Umbilical cord (tissue), 2 donors: ENCODE measurements at places on chromosomes 11 and 22. TPM values are rescaled to one million over a fixed set of nuclear protein-coding genes. Genes with fewer than 3 reads are reported as not detected.

Gene CNGA4
- not detected for total RNA-seq

Gene HSPB2
- total RNA-seq: not detected

Gene KLHL35
- 5.3 TPM for total RNA-seq

- no peak for DNase-seq
Measured at GRCh38 chr11:94447149-94447548, 45.9 kb upstream of the GPR83 start.

DNA sequence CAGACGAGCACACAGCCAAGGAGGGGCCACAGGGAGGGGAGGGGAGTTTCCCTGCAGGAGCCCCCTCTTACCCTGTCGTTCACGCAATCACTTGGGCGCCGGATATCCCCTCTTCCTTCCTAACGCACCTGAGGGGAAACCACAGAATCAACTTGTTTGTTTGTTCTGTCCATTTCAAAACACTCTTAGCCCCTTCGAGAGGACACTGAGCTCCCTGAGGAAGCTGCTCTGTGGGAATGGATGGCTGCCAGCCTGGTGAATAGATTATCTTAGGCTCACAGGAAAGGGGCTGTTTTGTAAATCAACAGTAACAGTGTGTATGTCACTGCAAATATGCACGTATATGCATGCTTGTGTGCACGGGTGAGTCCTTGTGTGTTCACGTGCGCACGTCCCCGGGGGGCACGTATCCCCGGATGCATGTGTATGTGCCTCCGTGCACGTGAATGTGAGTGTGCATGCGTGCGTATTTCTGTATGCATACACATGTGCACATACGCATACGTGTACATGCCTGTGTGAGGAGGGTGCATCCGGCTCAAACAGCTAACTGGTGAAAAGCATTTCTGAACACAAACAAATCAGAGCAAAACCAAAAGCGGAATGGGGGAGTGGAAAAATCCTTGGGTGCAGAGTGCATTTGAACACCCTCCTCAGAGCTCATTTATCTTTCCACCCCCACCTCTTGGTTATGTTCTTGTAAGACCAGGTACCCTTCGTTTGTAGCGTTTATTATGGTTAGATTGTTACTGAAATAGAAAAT lies 7.2 kb downstream of the ARSA start:
- peak; percentile 90 for DNase-seq

DNA sequence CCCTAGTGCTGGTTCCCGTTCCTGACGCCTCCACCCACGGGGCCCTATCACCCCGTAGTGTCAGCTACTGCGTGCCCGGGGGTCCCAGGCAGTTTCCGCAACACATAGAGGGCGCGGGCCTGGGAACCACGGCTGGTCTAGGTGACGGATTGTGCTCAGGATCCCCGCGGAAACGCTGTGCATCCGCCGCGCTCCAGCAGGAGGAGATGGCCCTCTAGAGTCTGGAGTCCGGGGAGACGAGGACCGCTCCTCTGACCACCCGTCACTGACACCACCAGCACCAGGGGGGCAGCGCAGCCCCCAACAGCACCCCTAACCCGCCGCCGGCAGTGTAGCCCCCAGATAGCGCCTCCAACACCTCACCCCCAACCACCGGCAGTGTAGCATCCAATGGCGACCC lies 4.4 kb upstream of the RFPL3 start:
- DNase-seq: no peak

DNA sequence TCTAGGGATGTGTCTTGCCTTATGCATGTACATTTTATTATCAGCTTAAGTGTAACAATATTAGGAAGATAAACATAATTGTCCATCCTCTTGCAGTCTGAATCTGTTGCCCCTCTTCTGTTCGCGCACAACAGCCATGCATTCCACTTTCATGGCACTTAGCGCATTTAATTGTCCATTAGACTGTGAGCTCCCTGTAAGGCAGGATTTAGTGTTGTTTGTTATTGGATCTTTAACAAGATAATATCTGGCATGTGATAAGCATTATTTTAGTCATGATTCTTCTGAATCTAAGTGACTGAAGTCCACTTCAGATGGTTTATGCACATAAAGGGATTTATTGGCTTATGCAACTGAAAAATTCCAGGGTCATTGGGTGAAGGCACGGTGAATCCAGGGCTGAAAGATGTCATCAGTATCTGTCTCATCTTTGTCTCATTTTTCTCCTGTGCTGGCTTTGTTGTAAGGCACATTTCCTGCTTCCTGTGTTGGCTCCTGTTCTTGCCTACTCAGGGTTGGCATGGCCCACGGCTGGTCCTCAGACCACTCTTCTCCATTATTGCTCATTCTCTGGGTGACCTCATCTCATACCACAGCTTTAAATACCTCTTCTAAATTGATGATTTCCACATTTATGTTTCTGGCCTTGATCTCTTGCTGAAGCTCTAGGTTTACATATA lies 37.6 kb downstream of the ATXN10 start:
- DNase-seq: no peak

DNA sequence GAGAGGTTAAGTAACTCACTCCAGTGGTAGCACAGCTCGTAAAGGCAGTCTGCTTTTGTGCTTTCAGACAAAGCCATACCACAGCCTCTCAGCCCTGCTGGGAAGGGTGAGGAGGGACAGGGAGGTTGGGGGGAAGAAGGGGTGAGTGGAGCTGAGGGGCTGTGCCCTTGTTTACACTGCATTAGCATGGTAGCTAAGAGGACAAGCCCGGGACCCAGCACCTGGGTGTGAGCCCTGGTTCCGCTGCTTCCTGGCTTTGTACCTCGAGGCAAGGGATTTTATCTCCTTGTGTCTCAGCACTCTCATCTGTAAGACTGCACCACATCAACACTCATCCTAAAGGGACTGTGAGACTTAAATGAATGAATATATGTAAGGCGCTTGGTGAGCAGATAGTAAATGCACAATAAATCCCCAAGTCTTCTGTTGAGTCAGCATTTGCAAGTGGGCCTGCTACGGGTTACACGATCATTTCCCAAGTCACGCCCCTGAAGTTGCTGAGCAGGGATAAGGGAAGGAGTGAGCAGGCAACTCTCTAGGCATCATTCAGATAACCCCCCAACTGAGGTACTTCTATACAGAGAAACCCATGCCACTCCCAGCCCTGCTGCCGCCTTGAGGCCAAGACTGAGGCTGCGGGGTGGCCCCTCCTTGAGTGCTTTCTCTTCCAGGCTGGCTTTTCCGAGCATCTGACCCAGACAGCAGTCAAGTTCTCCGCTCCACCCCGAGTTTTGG lies 7.5 kb downstream of the RASD2 start:
- DNase-seq: peak; percentile 92

DNA sequence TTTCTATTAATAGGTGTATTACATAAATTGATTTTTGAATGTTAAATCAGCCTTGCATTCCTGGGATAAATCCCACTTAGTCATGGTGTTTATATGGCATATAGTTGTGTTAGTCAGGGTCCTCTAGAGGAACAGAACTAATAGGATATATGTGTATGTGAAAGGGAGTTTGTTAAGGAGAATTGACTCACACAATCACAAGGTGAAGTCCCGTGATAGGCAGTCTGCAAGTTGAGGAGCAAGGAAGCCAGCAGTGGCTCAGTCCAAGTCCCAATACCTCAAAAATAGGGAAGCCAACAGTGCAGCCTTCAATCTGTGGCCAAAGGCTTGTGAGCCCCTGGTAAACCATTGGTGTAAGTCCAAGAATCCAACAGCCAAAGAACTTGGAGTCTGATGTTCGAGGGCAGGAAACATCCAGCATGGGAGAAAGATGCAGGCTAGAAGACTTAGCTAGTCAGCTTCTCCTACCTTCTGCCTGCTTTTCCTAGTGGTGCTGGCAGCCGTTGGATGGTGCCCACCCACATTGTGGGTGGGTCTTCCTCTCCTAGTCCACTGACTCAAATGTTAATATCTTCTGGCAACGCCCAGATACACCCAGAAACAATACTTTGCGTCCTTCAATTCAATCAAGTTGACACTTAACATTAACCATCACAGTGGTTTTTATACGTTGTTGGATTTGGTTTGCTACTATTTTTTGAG lies 12.9 kb downstream of the SFI1 start:
- DNase-seq: no peak

DNA sequence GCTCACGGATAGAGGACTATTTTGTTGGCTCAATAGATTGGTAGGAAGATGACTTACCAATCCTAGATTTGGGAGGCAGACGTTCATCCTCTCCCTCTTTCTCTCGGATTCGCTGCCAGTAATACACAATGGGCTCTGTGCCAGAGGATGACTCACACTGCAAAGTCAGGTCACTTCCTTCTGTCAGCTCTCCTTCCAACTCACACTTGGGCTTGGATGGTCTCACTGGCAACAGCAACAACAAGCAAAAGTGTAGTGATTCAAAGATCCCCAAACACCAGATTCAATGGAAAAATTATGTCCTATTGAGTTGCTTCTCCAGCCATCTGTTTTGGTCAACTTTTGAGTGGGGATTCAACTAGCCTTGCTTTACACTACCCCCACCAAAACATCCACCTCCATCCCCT lies 21.7 kb upstream of the HSPA8 start:
- peak; percentile 85 for DNase-seq

- no peak for DNase-seq
Measured at GRCh38 chr11:65116370-65117205, 913 bp downstream of the ZNHIT2 start.

DNA sequence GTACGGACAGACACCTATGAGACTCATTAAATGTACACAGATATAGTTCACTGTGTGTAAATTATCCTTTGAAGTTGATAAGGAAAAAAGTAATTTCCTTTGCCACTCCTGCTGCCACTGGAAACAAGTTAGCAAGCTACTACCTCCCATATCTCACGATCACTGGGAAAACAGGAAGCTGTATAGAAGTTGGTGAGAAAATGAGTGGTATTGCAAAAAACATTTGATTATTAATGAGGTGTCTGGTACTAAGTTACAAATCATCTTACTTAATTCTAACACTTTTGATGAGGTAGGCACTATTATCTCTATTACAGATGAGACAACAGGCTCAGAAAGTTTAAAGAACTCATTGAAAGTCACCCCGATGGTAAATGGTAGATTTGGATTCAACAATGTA lies 68.5 kb downstream of the GAB2 start:
- no peak for DNase-seq

- DNase-seq: no peak
Measured at GRCh38 chr11:1195682-1196515, 27.0 kb upstream of the MUC5B start.

DNA sequence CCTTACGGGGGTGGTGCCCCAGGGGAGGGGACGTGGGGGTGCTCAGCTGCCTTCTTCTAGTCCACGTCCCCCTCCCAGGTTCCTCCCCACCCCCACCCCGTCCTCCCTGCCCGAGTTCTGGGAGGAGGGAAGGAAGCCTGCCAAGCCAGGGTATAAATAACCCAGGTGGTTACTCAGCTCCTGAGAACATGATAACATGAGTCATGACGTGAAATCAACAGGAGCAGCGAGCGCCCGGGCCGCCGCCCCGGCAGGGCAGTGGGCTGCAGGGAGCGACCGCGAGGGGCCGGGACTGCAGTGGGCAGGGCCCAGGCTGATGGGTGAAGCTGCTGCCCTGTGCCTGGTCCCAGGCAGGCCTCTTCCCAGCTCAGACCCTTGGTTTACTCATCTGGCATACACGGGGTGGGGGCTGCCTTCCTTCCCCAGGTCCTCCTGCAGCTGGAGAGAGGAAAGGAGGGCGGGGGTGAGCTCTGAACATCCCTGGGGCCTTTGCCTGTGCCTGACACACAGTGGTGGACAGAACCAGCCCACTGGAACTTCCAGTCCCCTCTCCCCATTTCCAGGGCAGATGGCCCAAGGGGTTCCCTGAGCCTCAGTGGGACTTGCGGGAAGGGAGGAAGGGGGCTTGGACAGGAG lies 8.8 kb upstream of the PDGFB start:
- DNase-seq: peak; percentile 82

GRCh38 chr11:30089921-30090320 lies 73.1 kb upstream of the KCNA4 start:
- DNase-seq: no peak

- DNase-seq: no peak
Measured at GRCh38 chr22:25602916-25603315, 38.4 kb downstream of the GRK3 start.

DNA sequence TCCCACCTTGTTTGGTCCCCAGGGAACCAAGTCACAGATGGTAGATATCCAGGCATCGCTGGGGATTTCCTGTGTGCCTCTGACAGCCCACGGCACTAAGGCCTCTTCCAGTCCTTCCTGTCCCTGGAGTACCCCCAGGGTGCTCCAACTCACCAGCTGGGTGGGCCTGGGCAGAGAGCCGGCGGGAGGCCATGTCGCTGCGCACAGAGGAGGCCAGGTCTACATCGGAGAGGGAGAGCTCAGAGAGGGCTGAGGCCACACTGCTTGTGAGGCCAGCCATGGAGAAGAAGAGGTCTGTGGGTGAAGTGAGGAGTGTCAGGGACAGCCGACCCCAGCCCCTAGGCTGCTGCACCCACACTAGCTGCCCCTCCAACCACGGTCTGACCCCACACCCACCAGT lies 5.3 kb downstream of the ATG2A start:
- DNase-seq: no peak

DNA sequence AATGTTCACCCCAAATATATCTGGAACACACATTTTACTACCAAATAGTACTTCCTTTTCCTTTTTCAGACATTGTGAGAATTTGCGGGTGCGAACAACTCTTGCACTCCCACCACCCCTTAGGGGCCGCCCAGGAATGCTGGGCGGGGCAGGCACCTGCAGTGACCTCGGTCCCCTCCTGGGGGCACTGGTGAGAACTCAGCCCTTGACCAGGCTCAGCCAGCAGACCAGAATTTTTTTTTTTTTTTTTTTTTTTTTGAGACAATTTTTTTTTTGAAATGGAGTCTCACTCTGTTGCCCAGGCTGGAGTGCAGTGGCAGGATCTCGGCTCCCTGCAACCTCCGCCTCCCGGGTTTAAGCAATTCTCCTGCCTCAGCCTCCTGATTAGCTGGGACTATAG lies 75.8 kb downstream of the ARHGAP8 start:
- DNase-seq: no peak

DNA sequence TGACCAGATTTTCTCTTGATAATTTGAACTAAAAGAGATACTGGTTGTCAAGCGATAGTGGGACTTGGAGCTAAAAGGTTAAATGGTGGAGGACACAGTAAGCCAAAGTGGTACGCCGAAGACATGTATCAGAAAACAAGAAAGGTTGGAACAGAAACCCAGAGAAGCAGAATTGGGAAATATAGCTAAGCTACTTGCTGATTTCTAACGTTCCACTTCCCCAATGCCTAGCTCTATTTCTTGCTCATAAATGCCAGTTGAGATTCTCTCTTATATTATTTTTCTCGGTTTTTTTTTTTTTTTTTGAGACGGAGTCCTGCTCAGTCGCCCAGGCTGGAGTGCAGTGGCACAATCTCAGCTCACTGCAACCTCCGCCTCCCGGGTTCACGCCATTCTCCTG lies 12.7 kb downstream of the TMEM41B start:
- no peak for DNase-seq
